ENCODE measurements at places on chromosomes 3 and 15. TPM values are rescaled to one million over a fixed set of nuclear protein-coding genes. Genes with fewer than 3 reads are reported as not detected.

Gene ANKRD63
- not detected for total RNA-seq

Gene MBD4
- total RNA-seq, result 12.3 TPM

Gene PTX3
- total RNA-seq, result 24.4 TPM

Gene KCNMB2
- 3.6 TPM for total RNA-seq

Gene MEGF11
- 0.63 TPM for total RNA-seq

Gene GXYLT2
- 9.3 TPM for total RNA-seq

Gene CLDN16
- 12.0 TPM for total RNA-seq

Gene TGM5
- not detected for total RNA-seq

Gene CIB1
- total RNA-seq, result 38.1 TPM

Gene CTXN2
- not detected for total RNA-seq

Gene RTP1
- not detected for total RNA-seq

Gene IQCH
- total RNA-seq, result 3.0 TPM

Gene SPRED1
- 20.4 TPM for total RNA-seq

Gene GRK7
- not detected for total RNA-seq

Gene CNTN6
- 0.34 TPM for total RNA-seq

Gene GATM
- 8.7 TPM for total RNA-seq

Gene GOLGA6L4
- total RNA-seq, result 3.6 TPM

Gene TERC
- 246 TPM for total RNA-seq

Gene C2CD4A
- 0.75 TPM for total RNA-seq

Gene GOLGA6L10
- total RNA-seq, result 0.84 TPM

Gene SLC51B
- total RNA-seq, result not detected

Gene GPR62
- not detected for total RNA-seq

Gene GRAMD1C
- total RNA-seq, result 2.0 TPM

Gene TM4SF1
- total RNA-seq, result 43.0 TPM

Gene GOLGA8Q
- 0.88 TPM for total RNA-seq

Gene FAH
- total RNA-seq, result 26.9 TPM

Gene GOLGA6L7
- total RNA-seq, result not detected

Gene SPATA12
- 0.48 TPM for total RNA-seq

Gene CAND2
- total RNA-seq, result 1.4 TPM

Gene CCDC54
- not detected for total RNA-seq

Gene FHIT
- total RNA-seq, result 11.5 TPM

Gene TRIP4
- 12.3 TPM for total RNA-seq

Gene CCDC33
- total RNA-seq, result not detected

Gene HCLS1
- total RNA-seq, result 0.92 TPM

Gene ADGRG7
- total RNA-seq, result not detected

Gene DNAH12
- 0.41 TPM for total RNA-seq

Gene ZNF80
- not detected for total RNA-seq

Gene GOLGA8O
- total RNA-seq, result not detected

Gene ITGA11
- total RNA-seq, result 6.2 TPM

Gene PP2D1
- not detected for total RNA-seq

Gene PSTPIP1
- 0.89 TPM for total RNA-seq

Gene RASL12
- 0.92 TPM for total RNA-seq

Gene LSMEM2
- total RNA-seq, result not detected

Gene IGSF10
- not detected for total RNA-seq

Measured in kidney epithelial cell (primary cell).